ENCODE measurements at places on chromosomes 11 and 22.
A peak's percentile ranks its signal among the peaks of the same experiment; 100 is the strongest.

- DNase-seq: no peak
Measured at GRCh38 chr11:11758603-11759196, 83.1 kb upstream of the USP47 start.

DNA sequence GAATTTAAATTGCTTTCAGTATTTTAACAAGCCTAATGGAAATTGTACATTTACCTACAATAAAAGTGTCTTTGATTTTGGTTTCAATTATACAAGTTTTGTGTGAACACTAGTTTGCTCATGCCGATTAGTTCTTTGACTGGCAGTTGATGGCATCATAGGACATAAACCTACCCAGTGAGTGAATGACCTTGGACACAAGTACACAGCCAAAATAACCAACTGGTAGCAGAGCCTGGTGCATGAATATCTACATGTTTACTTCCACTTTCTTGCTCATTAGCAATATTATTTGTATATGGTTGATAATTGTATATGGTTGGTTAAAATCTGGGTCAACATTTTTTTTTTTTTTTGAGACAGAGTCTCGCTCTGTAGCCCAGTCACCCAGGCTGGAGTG, 37.8 kb downstream of the STIM1 start:
- no peak for DNase-seq

DNA sequence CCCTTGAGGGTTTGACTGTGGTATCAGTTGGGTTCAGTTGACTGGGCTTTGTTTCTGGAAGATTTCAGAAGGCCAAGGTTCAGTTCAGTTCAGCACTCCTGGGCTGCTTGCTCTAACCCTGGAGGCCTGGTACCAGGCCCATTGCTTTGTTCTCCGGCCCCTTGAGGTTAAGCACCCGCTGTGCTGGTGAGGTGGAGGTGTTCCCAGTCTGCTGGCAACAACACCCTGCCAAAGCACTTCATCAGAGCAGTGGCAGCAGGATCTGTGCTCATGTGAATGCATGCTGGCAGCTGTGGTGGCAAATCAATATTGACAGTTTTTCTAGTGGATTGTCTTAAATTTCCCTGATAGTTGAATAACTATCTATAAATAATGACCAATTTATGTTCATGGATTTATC, 3.8 kb upstream of the SCGB1D1 start:
- no peak for DNase-seq

GRCh38 chr11:120871924-120872323, 152.0 kb upstream of the TBCEL start:
- DNase-seq: no peak

DNA sequence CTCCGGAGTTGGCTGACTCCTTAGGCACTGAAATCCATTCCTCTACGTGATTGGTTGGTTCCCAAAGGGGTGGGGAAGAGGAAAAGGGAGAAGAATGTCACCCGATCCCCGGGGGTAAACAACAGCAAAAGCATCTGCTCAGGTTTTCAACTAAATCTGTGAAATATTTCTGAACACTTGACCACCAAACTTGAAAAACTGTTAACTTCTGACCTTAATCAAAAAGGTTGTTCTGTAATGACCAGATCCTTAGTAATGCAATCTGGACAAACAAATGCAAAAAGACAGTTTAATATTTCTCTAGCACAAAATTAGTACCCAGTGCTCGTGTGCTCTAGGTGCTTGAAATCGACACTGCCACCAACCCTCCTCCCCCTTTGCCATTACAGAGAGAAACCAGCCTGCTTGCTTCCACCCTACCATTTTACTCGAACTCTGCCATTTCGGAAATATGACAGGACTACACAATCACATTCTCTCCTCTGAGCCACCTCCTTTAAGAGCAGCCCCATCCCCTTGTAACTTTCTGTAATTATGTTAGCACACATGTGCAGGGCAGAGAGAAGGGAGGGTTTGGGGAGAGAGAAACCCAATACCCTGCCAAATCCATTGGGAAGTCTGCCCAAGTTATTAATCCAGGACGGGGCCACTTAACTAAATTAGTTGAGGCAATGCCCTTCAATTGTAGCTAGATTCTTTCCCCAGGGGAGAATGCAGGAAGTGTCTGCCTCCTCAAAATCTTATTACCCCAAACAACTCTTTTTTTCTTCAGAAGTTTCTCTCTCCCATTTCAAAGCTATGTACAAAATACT, 113.8 kb downstream of the RBFOX2 start:
- DNase-seq: peak; percentile 89

GRCh38 chr11:3685923-3686322, 14.7 kb upstream of the CHRNA10 start:
- no peak for DNase-seq

DNA sequence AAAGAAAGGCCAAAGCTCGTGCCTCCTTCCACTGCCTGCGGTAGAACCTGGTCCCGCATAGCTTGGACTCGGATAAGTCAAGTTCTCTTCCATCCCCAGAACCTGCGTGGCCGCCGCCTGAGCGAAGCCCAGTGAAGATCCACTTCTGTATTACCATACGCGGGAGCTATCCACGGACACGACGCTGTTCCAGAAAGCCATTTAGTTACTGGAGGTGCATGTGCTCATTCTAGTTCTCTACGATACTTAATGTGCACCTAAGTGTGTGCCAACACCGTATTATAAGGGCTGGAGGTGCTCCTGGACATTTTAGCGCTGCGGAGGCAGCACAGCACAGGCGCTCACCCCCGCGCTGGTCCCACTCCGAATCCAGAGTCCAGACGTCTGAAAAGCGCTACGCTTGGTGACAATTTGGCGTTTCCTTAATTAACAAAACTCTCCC, 1.4 kb downstream of the WT1 start:
- DNase-seq: no peak

- DNase-seq: peak; percentile 71
Measured at GRCh38 chr11:128437136-128437535, 150.2 kb downstream of the ETS1 start.

DNA sequence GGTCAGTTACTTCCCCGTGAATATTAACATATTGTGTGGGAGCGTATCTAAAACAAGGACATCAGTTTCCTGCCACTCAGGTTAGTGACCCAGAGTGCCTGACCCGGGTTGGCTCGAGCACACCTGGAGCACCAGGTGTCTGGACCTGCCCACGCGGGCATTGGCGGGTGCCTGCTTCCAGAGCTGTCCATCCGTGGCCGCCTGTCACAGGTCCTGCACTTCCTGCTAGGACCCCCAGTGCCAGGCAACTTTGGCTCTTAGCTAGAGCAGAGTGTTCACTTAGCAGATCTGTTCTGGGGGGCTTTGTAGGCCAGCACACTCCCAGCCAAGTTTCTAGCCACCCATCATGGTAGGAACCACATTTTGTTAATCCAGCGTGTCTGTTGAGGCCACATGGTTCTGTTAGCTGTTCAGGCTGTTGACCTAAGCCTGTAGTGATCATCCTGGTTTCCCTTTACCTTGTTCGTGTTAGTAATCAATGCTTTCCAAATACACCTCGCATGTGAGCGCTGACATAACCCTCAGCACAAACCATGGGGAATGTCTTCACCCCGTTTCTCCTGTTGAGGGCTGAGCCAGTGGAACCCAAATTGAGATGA, 29.5 kb downstream of the MOV10L1 start:
- DNase-seq: no peak

DNA sequence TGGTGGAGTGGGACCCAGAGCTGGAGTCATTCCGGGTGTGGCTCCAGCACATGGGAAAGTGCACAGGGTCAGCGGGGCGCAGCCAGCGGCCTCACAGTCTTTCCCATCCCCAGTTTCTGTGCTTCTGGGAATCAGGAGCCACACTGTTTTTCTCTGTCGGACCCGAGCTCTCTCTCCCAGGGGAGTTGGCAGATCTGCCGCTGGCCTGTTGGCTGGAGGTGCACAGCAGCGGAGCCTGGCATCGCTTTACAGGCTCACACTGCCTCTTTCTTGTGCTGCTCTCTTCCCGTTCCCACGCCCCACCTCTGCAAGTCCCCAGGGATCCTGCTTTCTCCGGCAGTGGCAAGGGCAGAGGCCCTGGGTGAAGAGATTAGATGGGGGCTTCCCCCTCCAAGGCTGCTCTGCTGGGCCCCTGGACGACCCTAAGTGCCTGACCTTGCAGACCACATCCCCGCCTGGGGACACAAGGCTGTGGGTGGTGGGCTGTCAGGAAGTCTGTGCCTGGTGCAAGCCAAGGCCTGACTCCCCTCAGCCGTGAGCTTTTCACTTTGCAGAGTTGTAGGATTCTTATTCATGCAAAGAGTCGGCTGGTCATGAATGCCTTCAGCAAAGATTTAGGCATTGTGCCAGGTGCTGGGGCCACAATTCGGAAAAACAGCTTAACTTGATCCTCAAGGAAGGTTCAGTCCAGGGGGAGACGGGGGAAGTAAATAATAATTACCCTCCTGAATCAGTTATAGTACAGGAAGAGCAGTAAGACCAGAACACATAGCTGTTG, 116.3 kb downstream of the TIMP3 start:
- DNase-seq: no peak

GRCh38 chr11:849104-849824, 6.6 kb downstream of the TSPAN4 start:
- DNase-seq: no peak

DNA sequence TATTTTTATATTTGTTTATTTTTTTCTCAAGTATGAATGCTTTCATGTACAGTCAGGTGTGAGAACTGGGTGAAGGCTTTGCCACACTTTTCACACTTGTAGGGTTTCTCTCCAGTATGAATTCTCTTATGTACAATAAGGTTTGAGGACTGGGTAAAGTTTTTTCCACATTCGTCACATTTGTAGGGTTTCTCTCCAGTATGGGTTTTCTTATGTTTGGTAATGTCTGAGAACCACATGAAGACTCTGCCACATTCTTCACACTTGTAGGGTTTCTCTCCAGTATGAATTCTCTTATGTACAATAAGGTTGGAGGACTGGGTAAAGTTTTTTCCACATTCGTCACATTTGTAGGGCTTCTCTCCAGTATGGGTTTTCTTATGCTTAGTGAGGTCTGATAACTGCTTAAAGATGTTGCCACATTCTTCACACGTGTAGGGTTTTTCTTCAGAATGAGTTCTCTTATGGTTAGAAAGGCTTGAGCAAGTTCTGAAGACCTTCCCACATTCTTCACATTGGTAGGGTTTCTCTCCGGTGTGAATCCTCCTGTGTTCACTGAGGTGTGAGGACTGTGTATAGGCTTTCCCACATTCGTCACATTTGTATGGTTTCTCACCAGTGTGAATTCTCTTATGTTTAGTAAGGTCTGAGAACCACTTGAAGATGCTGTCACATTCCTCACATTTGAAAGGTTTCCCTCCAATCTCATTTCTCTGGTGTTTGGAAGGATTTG, 19.7 kb downstream of the ZNF195 start:
- DNase-seq: no peak
